ENCODE measurements at places on chromosomes 2 and 18. TPM values are rescaled to one million over a fixed set of nuclear protein-coding genes. Genes with fewer than 3 reads are reported as not detected.

Gene ARID5A
- 29.0 TPM for polyA plus RNA-seq

Gene SAG
- polyA plus RNA-seq = not detected

Gene RGPD5
- polyA plus RNA-seq = 3.6 TPM

Gene PRKAG3
- polyA plus RNA-seq = not detected

Gene RGPD3
- 0.10 TPM for polyA plus RNA-seq

Gene ST6GAL2
- polyA plus RNA-seq = 0.15 TPM

Gene SMYD1
- polyA plus RNA-seq = not detected

Gene PLCD4
- polyA plus RNA-seq = 0.64 TPM

Gene KLHL29
- 0.60 TPM for polyA plus RNA-seq

Gene LYPD1
- polyA plus RNA-seq = 2.4 TPM

Gene RTP5
- polyA plus RNA-seq = not detected

Gene CRIM1
- polyA plus RNA-seq = 14.8 TPM

Gene VWC2L
- polyA plus RNA-seq = not detected

Gene PAX8
- 10.8 TPM for polyA plus RNA-seq

Gene APCDD1
- 2.8 TPM for polyA plus RNA-seq

Gene CPO
- not detected for polyA plus RNA-seq

Gene ELOA2
- not detected for polyA plus RNA-seq

Gene HJURP
- 3.0 TPM for polyA plus RNA-seq

Gene LBH
- 5.3 TPM for polyA plus RNA-seq

Gene IL37
- polyA plus RNA-seq = not detected

Gene ST3GAL5
- polyA plus RNA-seq = 2.8 TPM

Gene SOCS6
- 21.7 TPM for polyA plus RNA-seq

Gene SKOR2
- not detected for polyA plus RNA-seq

Gene TRIM54
- polyA plus RNA-seq = not detected

Gene PKDCC
- polyA plus RNA-seq = 13.9 TPM

Gene CHRND
- not detected for polyA plus RNA-seq

Gene MAB21L4
- polyA plus RNA-seq = 1.7 TPM

Gene TXNDC2
- polyA plus RNA-seq = not detected

Gene CYP27A1
- polyA plus RNA-seq = 14.6 TPM

Gene IL1RL1
- polyA plus RNA-seq = 3.0 TPM

Gene SERPINB3
- polyA plus RNA-seq = not detected

Gene GBX2
- polyA plus RNA-seq = not detected

Gene BOLL
- not detected for polyA plus RNA-seq

Gene TLX2
- not detected for polyA plus RNA-seq

Gene EFR3B
- polyA plus RNA-seq = 0.23 TPM

Gene SPATA3
- not detected for polyA plus RNA-seq

Gene BOLA3
- 109 TPM for polyA plus RNA-seq

Gene GMCL1
- polyA plus RNA-seq = 12.3 TPM

Gene RHBDD1
- polyA plus RNA-seq = 5.3 TPM

Gene LOXHD1
- polyA plus RNA-seq = 0.06 TPM

Gene NR4A2
- polyA plus RNA-seq = 2.8 TPM

Gene CACNB4
- 0.60 TPM for polyA plus RNA-seq

Gene PDE1A
- polyA plus RNA-seq = 9.0 TPM

Gene FIGN
- under 0.01 TPM for polyA plus RNA-seq

Gene MLPH
- polyA plus RNA-seq = 79.3 TPM

Gene ADAM17
- 12.8 TPM for polyA plus RNA-seq

Gene EFHD1
- 4.2 TPM for polyA plus RNA-seq

Gene FBLN7
- polyA plus RNA-seq = not detected

Gene ABCG5
- 0.23 TPM for polyA plus RNA-seq

All from sigmoid colon (tissue), 7 donors.